ENCODE measurements at places on chromosomes 1 and 21.
A peak's percentile ranks its signal among the peaks of the same experiment; 100 is the strongest.

DNA sequence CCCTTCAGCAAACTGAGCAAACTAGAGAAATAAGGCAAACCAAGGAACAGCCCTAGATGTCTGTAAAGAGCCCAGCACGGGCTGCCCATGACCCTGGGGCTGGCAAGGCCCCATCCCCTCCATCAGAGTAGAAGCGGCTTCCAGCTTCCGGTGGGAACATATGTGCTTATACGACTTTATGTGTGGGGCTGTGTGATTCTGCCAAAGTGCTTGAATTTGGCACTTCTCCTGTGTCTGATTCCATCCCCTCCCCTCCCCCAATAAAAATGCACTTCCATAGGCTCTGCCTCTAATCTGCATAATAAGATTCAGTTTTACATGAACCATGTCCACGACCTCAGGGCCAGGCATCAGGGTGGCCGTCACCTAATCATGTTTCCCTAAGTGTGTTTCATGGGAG, 236.6 kb downstream of the DSCAM start:
- DNase-seq, result no peak

GRCh38 chr1:9413071-9413876, 120.6 kb downstream of the SPSB1 start:
- DNase-seq, result peak; percentile 75

DNA sequence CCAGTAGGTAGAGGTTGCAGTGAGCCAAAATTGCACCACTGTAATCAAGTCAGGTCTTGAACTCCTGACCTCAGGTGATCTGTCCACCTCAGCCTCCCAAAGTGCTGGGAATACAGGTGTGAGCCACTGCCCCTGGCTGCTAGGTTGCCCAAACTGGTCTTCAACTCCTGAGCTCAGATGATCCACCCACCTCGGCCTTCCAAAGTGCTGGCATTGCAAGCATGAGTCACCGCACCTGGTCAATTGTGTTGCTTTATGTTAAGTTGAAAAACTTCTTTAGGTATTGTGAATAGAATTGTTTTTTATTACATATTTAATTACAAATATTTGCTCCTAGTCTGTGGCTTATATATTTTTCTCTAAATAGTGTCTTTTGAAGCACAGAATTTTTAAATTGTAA, 80.5 kb downstream of the PRKAB2 start:
- no peak for DNase-seq

GRCh38 chr1:109786531-109787021, 22.9 kb upstream of the EPS8L3 start:
- DNase-seq, result no peak

- no peak for DNase-seq
Observed at GRCh38 chr21:46461909-46462308, 3.2 kb downstream of the DIP2A start.

DNA sequence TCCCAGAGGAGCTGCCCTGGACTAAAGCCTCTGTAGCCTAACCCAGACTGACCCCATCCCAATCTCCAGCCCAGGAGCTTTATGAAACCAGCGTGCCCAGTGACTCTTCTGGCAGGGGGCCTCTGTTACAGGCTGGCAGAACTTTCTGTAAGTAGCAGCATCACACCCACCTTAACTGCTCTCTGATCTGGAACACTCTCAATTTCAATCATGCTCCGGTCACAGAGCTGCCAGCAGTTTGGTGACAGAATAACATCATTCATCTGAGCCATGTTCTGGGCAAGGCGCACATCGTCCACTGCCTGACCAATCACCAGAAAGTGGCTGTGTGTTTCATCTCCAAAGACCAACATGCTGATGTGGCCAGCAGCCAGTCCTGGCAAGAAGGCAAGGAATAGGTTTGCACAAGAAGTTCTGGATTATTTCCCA, 14.7 kb downstream of the ADCY10 start:
- peak; percentile 35 for DNase-seq

- no peak for DNase-seq
Observed at GRCh38 chr1:112478314-112478713, 30.5 kb upstream of the WNT2B start.

GRCh38 chr1:2091611-2092604, 41.7 kb downstream of the PRKCZ start:
- DNase-seq, result no peak

- no peak for DNase-seq
Observed at GRCh38 chr1:116836099-116836498, 73.6 kb upstream of the PTGFRN start.

DNA sequence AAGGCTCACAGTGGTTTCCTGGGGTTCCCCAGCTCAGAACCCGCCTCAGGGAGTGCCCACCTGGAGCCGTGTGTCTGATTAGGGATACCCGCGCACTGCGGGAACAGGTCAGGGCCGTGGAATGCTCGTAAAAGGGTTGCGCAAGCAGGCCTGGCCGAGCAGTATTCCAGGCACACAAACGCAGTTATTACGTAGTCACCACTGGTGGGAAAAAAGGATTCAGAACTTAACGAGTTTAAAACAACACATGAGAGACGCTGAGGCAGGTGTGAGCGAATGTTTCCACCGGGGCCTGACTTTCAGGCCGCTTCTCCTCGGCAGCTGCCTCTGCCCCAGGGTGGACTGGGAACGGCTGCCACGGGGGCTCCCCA, 18.2 kb downstream of the PLCH2 start:
- DNase-seq, result no peak

DNA sequence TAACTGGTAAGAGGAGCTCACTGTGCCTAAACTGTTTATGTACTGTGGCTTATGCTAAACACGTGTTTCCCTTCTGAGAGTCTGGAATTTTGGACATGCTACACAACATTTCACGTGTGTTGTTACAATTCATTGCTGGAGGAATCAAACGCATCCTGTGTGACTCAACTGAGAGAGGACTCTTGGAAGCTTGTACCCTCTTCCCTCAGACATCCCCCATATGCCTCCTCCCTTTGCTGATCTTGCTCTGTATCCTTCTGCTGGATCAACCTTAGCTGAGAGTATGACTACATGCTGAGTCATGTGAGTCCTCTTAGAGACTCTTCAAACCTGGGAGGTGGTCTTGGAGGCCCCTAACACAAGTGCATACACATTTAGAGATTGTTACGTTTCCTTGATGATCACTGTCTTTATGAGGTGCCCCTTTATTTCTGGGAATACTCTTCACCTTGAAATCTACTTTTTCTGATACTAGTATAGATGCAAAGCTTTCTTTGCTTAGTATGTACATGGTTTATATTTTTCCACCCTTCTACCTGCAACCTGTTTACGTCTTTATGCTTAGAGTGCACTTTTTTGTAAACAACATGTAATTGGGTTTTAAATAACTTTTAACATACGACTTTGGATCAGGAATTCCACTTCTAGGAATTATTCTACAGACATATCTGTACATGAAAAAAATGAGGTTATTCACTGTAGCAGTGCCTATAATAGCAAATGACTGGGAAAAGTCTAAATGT, 8.7 kb downstream of the NPHP4 start:
- DNase-seq, result no peak

DNA sequence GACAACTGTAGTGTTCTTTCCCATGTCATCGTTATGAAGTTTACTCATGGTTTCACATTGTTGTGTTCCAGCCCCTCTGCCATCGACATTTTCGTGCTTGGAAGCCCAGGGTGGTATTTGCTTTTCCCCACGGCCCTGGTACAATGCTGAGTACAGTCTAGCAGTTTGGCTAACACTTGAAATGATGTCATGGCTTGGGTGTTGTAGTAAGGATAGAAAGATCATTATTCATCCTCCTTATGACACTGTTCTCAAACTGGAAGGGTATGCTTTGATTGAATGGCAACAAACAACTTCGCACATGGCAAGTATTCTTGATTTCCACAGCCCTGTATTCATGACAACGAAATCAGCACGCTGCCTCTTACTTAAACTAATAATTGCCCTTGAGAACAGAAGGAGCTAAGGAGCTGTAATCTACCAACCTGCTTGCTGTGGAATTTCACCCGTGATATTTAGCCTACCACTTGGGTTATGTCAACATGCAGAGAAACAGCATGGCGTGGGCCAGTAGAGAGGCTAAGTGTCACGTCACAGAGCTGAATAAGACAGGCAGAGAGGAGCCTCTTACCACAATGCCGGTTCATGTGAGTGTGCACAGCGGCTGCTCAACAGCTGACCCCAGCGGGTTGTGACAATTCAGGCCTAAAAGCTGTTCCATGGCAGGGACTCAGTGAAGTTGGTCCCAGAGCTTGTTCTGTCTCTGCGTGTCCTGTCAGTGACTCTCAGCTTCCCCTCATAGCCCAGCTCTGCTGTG, 73.9 kb downstream of the KCNJ6 start:
- no peak for DNase-seq
